ENCODE measurements at places on chromosomes 7 and 10.

DNA sequence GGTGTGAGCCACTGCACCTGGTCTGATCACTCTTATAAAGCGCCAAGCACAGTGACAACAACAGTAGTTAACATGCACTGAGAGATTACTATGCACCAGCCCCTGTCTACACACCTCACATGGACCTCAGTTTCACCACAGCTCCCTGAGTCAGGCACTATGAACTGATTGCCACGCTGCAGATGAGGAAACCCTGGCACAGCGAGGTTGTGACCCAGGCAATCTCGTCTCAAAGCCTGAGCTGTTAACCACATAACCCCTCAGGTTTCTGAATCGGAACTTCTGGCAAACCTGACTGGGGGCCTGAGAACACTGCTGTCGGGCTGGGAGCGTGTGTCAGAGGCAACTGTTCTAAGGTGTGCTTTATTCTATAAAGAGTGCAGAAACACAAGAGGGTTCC is 150.8 kb downstream of the RNF216 start:
- peak; percentile 60 for DNase-seq

GRCh38 chr10:103727546-103727963 is 127.8 kb downstream of the SH3PXD2A start:
- DNase-seq, result no peak

DNA sequence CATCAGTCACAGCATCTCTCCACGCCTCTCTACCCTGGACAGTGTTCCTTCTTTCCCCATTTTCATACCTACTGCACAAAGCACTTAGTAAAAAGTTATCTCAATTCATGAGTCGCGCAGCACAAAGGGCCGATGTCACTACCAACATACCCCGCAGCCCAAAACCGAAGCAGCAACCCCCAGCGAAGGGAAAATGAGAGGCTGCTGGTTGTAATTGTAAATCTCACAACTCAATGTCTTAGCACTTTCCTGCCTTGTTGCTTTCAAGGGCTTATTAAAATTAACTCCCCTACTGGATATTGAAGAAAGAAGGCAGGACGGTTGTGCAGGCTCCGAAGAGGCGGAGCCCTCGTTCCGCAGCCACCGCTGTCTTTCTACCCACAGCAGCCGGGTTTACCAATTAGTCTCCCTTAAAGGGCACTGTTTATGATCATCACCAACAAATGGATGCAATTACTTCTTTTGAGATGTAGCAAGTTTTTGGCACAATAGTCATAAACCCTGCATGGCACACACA is 6.5 kb downstream of the DIP2C start:
- DNase-seq, result no peak

DNA sequence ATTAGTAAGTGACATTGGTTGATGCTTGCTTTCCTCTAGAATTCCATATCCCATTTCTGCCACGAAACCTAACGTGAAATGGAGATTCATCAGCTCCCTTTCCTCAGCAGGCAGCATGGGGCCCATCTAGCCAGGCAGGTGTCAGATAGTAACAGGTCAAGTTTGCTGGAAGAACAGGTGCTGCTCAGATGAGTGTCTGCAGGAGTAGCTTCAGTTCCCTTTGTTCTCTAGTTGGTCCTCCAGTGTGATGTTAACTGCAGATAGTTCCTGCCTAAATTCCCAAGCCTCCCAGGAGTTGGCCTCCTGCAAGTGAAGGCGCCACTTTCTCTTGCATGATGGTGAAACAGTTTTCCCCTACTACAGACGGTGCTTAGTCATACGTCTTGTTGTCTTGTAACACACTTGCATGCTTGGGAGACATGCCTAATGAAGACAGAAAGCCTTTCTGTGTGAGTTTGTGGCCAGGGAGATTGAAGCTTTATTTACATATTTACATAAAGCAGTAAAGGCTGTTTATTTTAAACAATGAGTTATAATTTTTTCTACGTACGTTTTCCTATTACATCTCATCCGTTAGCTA is 175.4 kb downstream of the CHN2 start:
- DNase-seq, result no peak

- DNase-seq, result no peak
These were observed 32.0 kb downstream of the SNX8 start for GRCh38 chr7:2282185-2282751.

DNA sequence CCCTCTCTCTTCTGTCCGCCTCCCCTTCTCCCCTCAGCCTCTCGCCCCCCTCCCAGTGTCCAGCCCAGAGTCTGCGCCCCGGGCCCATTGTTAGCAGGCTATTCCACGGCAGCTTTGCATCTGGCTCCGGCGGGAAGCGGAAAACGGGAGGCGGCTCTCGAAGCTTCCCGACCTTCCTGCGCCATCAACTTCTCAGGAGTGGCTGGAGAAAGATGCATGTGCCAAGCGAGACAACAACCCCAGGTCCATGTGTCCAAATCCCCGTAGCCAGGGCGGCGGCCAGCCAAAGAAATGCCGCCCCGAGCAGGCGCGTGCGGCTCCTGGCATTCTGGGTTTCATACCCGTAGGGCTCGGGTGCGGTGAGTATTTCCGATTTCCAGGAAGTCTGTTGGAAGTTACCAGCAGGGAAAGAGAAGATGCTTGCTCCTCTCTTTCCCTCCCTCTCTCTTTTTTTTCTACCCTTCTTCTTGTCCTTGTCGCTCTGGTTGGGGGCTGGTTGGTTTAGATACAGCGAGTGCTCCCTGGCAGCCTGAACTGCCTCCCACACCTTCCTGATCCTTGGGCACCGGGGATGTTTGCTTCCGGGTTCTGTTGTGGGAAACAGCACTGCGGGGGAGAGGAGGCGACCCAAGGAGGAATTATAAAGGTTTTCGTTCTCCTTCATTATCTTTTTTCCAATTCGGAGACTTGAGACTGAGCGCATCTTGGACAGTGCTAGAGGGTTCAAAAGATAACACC is 1.2 kb upstream of the HOXA2 start:
- DNase-seq, result no peak

GRCh38 chr7:78620920-78621319 is 822.3 kb downstream of the PHTF2 start:
- DNase-seq, result no peak

- DNase-seq, result no peak
These were observed 115.0 kb downstream of the EGFR start for GRCh38 chr7:55133630-55134358.

DNA sequence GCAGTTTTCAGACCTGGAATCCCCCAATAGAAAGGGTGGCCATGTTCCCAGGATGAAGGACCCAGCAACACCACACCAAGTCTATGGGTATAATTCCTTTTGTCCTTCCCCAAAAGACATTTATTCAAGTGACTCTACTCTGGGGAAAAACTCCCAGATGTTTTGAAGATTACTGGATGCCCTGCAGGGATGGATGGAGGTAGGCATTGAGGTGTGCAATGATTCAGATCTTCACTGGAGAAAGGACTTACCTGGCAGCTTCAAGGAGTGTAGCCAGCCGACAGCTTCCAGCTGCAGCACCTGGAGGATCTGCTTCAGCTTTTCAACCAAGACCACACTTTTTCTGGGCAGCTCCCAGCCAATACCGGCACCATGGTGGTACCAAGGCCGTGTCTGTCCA is 172.0 kb downstream of the BAMBI start:
- DNase-seq, result no peak

- no peak for DNase-seq
These were observed 8.5 kb downstream of the RPS24 start for GRCh38 chr10:78042058-78042751.

DNA sequence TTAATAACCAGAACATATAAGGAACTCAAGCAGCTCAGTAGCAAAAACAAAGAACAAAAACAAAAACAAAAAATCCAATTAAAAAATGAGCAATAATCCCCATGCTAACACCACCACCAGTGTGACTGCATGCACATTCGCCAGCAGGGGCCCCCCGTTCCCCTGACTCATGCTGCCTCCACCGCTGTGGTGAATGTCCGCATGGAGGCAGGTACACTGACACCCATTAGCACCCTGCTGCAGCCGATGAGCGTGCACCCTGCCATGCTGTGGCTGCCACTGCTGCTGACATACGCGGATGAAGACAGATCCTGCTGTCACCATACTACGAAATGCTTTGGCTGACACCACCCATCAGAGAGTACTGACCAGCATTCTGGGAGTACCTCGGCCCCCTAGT is 321.6 kb upstream of the LRRTM3 start:
- DNase-seq, result no peak

GRCh38 chr7:135459951-135460567 is 49.8 kb downstream of the CNOT4 start:
- no peak for DNase-seq

Data from CD4-positive, alpha-beta T cell treated with Interleukin-4 for 4 hours (primary cell).